Activated CD4-positive, alpha-beta T cell treated with anti-CD3 and anti-CD28 coated beads for 24 hours (primary cell): ENCODE measurements at places on chromosomes 1 and 21.

GRCh38 chr1:54937469-54937868 lies 43.0 kb upstream of the TMEM61 start:
- no peak for DNase-seq

GRCh38 chr1:22366346-22366745 lies 85.3 kb upstream of the ZBTB40 start:
- DNase-seq = no peak

- DNase-seq = no peak
Measured at GRCh38 chr1:52502789-52503188, 50.1 kb downstream of the TUT4 start.

DNA sequence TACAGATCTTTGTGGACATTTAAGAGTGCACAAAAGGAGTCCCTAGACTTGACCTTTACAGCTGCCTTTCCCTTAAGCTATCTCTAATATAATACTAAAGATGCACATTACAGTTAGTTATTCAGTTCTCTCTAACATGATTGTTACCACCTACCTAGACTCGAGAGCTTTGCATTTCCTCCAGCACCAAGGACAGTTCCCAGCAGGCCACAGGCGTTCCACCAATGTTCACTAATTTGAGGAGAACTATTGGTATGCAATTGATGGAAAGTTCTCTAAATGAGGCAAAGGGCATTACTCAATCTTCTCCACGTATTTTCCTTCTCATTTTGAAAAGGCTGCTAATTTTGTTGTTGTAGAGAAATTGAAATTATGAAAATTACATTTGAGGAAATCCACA lies 5.4 kb upstream of the NTNG1 start:
- no peak for DNase-seq

DNA sequence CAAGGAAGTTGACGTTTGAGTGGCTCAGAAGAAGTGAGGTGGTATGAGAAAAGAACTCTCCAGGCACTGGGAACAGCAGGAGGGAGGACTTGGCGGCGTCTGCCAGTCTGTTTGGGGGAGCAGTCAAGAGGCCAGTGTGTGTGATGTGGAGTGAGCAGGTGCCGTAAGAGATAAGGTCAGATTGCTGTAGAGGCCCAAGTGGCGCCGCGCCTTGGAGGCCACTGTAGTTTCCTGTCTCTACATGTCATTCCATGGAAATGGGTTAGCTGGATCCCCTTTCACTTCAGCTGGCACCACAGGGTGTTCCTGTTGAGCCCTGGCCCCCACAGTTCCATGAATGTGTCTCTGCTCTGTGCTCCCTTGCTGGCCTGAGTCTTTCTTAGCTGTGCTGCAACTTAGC lies 35.5 kb upstream of the PTPRF start:
- no peak for DNase-seq

DNA sequence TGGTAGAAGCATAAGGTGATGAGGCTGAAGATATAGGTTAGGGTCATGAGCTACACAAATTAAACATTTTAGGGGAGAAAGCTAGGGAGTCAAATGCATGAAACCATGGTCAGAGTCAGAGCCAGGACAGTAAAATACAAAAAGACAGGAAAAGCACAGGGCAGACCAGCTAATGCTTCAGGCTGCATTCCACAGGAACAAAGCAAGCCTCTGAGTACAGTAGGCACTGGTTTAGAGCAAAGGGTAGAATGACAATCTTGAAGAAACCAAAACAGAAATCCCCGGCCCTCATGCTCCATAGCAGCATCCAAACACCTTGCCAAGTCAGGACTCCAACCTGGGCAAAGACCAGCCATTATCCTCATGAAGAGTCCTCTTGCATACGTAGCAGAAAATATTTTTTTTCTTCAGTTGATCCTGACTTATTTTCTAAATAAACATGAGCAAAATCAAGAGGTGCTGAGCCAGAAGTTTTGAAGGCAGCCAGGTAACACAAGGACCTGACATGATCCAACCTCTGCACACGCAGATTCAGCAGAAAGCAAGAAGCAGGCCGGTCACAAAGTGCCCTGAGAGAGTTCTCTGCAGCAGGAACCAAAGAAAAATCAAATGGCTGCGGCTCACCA lies 273.1 kb downstream of the TTLL7 start:
- no peak for DNase-seq

DNA sequence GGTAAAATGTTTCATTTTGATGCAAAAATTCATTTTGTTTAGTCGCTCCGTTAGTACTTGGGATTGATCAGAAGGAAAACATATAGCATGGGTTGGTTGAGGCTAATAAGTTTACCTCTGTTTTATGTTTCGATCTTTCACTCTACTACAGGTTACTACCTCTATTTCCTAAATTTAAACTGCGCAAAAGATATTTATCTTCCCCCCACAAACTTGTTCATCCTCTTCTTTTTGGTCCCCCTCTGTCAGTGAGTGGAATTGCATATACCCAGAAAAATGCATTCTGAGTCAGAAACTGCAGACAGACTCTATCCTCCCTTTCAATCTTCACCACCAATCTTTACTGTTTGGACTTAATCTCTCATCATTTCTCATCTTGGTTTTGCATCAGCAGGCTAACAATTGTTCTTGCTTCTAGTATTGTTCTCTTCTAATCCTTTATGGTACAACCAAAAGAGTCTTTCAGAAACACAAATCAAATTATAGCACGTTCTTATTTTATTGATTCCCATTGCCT lies 316.0 kb upstream of the ADGRL4 start:
- DNase-seq = no peak

DNA sequence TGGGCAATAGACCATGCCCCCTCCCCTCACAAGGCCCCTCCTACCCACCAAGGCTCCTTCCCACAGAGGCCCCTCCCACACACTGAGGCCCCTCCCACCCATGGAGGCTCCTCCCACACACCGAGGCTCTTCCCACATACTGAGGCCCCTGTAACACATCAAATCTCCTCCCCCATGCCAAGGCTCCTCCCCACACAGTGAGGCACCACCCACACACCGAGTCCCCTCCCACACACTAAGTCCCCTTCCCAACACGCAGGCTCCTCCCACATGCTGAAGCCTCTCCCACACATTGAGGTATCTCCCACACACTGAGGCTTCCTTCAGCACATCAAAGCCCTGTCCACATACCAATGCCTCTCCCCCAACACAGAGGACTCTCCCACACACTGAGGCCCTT lies 391.8 kb downstream of the CAMTA1 start:
- no peak for DNase-seq

DNA sequence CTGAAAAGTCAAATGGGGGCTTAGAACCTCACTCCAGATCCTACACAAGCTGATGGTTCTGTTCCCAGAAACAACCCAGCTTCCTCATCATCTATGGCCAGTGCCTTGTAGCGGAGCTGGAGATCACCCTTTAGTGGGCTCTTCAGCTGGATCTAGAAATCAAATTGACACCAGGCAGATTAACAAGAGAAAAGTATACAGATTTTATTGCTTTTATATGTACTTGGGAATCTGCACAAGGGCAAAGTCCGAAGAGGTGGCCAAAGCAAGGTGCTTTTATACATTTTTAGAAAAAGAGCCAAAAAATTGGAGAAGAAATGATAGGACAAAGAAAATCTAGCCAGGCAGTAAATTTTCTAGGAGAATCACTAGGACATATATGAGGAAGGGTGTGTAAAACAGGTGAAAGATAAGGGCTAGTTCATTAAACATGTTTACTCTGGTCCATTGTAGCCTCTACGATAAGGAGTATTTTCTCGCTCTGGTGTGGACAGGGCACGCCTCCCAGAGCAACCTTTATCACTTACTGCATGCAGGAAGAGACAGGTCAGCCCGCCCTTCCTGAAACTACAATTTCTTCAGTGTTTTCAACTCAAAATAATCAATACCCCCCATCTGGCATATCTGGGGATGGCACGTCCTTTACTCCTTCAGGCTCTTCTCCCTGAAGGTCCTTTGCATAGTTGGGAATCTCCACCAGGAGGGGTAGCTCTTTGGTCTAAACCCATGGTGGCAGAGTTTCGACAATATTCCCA lies 14.0 kb upstream of the LGALS8 start:
- DNase-seq = no peak

GRCh38 chr1:76294482-76295194 lies 220.1 kb downstream of the ST6GALNAC3 start:
- no peak for DNase-seq

- DNase-seq = no peak
Measured at GRCh38 chr1:163227126-163227525, 24.4 kb upstream of the RGS5 start.

- DNase-seq = no peak
Measured at GRCh38 chr21:29650523-29651022, 289.2 kb downstream of the GRIK1 start.

GRCh38 chr21:46128106-46128932 lies 27.1 kb downstream of the FTCD start:
- no peak for DNase-seq

DNA sequence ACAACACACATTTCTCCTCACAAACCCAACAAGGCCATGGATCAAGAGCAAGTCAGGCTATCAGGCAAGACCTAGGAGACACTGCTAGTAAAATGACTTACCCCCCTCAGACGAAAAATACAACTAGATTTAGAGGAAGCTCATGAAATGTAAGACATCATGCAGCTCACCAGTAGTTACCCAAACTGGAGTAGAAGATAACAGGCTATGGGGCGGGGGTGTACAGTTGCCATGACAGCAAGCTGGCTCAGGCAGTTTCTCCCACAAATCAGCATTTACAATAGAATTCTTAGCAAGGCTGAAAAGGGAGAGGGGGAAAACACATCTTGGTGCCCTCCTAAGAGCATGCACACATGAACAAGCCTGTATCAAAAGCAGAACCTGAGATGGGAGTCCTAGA lies 13.9 kb downstream of the TPM3 start:
- DNase-seq = no peak

DNA sequence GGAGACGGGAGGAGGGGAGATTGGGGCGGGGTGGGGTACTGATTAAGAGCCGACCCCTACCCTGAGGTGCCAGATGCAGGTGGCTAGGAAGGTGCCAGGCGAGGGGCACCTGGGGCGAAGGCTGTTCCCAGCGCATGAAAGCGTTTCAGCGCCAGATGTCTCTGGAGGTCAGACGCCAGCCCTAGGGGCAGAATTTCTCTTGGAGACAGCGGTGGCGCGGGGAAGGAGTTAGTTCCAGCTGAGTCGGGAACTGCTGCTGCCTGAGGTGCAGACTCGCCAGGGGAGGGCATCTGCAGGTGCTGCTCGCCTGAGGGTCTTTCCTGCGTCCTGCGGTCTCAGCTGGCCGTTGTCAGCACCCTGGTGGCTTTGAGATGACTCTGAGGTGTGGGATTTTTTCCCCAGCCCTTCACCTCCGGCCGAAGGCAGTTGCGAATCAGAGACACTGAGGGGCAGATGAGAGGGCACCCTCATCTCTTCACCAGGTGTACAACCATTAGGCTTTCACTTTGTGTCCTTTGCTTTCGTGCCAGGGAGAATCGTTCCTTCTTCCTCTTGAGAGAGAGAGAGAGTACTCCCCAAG lies 539 bp downstream of the CGN start:
- no peak for DNase-seq

DNA sequence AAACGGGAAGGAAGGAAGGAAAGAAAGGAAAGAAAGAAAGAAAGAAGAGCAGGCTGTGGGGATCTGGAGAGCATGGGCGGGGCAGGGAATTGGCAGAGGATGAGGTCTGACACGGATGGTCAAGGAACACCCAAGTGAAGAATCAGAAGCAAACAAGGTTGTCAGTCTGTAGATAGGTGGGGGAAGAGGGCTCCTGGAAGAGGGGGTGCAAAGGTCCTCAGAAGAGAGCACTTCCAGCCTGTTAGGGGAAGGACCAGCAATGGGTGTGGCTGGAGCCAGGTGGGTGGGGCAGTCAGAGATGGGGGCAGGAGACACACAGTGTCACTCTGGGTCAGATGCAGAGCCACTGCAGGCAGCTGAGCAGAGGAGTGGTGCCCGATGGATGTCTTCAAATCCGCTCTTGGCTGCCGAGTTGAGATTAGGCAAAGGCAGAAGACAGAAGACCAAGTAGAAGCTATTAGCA lies 11.0 kb upstream of the PLA2G2C start:
- DNase-seq = no peak
